Cardiac septum (tissue), 1 donor: ENCODE measurements at places on chromosomes 6 and 20. TPM values are rescaled to one million over a fixed set of nuclear protein-coding genes. Genes with fewer than 3 reads are reported as not detected.

PFDN4 gene
- total RNA-seq = 28.1 TPM

NRSN1 gene
- not detected for total RNA-seq

ETV7 gene
- total RNA-seq = 0.13 TPM

CRISP3 gene
- 0.32 TPM for total RNA-seq

VSX1 gene
- total RNA-seq = 0.54 TPM

CNR1 gene
- 2.9 TPM for total RNA-seq

OPRL1 gene
- total RNA-seq = 0.48 TPM

RPS10 gene
- 542 TPM for total RNA-seq

LY6G6C gene
- not detected for total RNA-seq

PI3 gene
- total RNA-seq = 0.62 TPM

TRIM31 gene
- total RNA-seq = not detected

TREM2 gene
- total RNA-seq = 1.1 TPM

RUNX2 gene
- total RNA-seq = 3.1 TPM

MAPK13 gene
- 1.6 TPM for total RNA-seq

ZBTB2 gene
- 8.0 TPM for total RNA-seq

SLC25A27 gene
- 25.6 TPM for total RNA-seq

VPS52 gene
- total RNA-seq = 32.5 TPM

CEP43 gene
- total RNA-seq = 10.2 TPM

LRP11 gene
- 11.6 TPM for total RNA-seq

TFAP2C gene
- total RNA-seq = 0.22 TPM

MOXD1 gene
- 1.6 TPM for total RNA-seq

MUCL3 gene
- not detected for total RNA-seq

SAPCD1 gene
- total RNA-seq = 0.86 TPM

SLC35F1 gene
- 7.7 TPM for total RNA-seq

OR2H1 gene
- not detected for total RNA-seq

SLC22A7 gene
- total RNA-seq = not detected

RCAN2 gene
- total RNA-seq = 281 TPM

MAFB gene
- total RNA-seq = 6.8 TPM

KHDC1L gene
- not detected for total RNA-seq

MEP1A gene
- total RNA-seq = not detected

SIRPB2 gene
- total RNA-seq = 2.2 TPM

BMP7 gene
- 2.7 TPM for total RNA-seq

LGSN gene
- not detected for total RNA-seq

COL9A1 gene
- total RNA-seq = 2.6 TPM

SLC17A2 gene
- total RNA-seq = not detected

FERMT1 gene
- total RNA-seq = 0.54 TPM

COX4I2 gene
- total RNA-seq = 11.3 TPM

FAM162B gene
- total RNA-seq = 2.7 TPM

DUSP15 gene
- 3.4 TPM for total RNA-seq

PRKN gene
- 23.2 TPM for total RNA-seq

RAB44 gene
- total RNA-seq = 0.11 TPM

TSPO2 gene
- total RNA-seq = not detected

TMEM151B gene
- 0.08 TPM for total RNA-seq

FAM209B gene
- total RNA-seq = not detected

PAX1 gene
- total RNA-seq = 0.35 TPM
